ENCODE measurements at places on chromosomes 12 and 14.

DNA sequence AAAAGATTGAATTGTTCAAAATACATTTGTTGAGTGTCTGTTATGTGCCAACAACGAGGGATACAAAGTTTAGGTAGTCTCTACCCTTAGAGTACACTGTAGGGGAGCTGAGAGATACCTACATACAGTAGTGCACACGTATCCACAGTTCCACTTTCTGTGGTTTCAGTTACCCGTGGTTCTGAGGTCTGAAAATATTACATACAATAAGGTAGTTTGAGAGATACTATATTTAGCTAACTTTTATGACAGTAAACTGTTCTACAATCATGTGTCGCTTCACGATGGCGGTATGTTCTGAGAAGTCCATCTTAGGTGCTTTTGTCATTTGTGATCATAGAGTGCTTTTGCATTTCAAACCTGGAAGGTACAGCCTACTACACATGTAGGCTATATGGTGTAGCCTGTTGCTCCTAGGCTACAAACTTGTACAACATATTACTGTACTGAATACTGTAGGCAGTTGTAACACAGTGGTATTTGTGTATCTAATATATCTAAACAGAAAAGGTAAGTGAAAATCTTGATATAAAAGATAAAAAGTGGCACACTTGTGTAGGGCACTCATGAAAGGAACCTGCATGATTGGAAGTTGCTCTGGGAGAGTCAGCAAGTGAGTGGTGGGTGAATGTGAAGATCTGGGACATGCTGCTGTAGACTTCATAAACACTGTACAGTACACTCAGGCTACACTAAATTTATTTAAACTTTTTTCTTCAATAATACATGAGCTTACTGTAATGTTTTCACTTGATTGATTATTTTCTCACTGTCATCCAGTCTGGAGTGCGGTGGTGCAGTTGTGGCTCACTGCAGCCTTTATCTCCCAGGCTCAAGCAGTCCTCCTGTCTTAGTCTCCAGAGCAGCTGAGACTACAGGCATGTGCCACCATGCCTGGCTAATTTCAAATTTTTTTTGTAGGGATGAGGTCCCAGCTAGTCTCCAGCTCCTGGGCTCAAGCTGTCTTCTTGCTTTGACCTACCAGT, 4.0 kb downstream of the CPSF6 start:
- no peak for DNase-seq

GRCh38 chr12:49689237-49689636, 18.0 kb downstream of the FMNL3 start:
- DNase-seq: no peak

DNA sequence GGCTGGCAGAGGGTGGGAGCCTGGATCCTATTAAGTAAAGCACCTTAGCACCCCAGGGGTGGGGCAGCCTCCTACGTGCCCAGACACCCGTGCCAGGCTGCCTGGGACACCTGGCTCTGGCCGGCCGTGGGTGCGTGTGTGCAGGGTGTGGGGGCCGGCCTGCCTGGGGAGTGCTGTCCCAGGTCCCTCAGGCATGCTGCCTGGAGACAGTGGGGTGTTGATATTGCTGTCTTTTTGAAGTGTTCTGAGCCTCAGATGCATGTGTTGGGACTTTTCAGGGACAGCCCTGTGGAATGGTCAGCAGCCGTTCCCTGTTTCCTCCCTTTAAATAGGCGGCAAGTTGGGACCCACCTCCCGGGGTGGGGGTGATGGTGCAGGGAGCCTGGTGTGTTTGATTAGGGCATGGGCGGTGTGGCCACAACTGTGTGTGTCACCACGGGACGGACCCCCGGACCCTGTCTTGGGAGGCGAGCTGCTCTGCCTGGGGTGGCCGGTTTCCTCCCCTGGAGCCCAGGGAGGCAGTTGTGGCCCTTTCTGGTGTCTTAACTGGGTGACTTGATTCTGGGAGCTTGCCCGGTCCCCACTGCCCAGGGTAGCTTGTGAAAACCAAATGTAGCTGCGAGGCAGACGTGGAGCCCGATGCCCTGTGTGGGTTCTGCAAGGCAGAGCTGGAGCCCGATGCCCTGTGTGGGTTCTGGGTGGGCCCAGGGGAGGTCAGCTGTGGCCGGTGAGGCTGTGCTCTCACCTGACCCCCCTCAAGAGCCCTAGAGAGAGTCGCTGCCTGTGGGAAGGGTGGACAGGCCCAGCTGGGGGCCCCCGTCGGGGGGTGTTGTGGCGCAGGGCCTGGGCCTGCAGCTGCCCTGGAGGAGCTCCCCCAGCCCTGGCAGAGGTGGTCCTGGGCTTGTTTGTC, 8.2 kb downstream of the ULK1 start:
- no peak for DNase-seq

- peak; percentile 73 for DNase-seq
These were observed 751 bp downstream of the GDF11 start for GRCh38 chr12:55743406-55744339.

DNA sequence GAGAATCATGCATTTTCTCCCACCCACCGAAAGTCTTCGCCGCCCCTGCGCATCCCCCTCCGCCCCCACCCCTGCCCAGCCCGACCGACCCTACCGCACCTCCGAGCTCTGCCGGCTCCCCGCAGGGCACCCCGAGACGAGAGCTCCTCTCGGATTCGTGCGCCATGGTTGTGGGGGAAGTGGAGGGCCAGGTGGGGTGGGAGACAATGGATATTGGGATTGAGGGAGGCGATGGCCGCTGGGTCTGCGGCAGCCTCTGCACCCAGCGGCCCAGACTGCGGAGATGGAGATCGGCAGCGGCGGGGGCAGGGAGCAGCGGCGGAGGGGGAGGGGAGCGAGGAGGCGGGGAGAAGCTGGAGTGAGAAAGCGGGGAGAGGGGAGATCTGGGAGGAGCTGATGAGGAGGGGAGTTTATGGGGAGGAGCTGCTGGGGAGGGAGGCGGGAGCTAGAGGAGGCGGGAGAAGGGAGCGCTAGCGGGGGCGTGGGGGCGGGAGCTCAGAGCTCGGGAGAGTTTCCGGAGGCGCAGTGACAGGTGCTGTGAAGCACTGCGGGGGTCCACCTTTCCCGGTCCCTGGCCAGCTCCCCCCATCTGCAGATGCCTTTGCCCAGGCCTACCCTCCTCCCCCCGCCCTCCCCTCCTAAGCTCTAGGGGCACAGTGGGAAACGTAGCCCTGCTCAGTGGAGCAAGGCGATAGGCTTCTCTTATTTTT, at the start of gene SALL2:
Gene SALL2, minus strand, starts transcription at position 385 of the 710 bp plus-strand sequence. Its CDS starts 219 bp downstream, at position 166.
- peak; percentile 86 for DNase-seq

DNA sequence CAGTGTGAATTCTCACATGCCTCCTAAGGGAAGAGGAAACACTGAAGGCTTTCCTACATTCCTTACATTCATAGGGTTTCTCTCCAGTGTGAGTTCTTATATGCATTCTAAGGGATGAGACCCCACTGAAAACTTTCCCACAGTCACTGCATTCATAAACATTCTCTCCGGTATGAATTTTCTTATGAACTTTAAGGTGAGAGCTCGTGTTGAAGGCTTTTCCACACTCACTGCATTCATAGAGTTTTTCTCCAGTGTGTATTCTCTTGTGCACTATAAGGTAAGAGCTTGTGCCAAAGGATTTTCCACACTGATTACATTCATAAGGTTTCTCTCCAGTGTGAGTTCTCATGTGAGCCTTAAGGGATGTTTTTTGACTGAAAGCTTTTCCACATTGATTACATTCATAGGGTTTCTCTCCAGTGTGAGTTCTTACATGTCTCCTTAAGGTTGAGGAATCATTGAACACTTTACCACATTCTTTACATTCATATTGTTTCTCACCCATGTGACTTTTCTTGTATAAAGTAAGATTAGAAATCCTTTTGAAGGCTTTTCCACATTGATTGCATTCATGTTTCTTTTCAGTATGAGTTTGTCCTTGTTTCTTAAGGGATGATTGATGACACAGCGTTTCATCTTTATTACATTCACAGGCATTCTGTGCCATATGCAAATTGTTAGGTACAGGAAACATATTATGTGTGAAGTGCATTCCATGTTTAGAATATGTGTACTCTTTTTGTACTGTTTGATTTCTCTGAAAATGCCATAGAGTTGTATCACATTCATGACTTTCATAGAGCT, 9.5 kb downstream of the ZNF891 start:
- no peak for DNase-seq

DNA sequence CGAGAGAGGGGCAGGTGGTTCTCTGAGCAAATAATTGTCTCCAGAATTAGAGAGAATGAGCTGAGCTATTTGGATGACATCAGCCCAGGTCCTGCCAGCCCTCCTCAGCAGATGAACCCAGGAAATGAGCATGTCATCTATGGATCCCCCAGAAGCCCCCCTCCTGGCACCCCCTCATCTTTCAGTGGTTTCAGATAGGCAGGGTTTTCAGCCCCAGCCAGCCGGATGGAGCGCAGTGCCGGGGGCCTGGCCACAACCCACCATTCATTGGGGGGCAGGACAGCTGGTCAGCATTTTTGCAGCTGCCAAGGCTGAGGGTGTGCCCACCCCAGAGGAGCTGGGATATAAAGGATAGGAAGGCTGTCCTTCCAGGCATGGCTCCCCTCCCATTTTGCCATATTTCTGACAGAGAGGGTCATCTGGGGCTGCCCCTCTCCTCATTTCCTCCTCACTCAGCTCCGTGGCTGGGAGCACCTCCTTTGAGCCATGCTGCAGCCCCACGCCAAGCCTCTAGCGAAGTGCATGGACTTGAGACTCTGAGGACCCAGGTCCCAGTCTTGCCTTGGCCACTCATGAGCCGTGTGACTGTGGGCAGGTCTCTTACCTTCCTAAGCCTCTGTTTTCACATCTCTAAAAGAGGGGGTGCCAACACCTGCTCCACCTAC, 6.0 kb upstream of the KRT71 start:
- no peak for DNase-seq

GRCh38 chr14:65485516-65485915, 73.0 kb downstream of the FUT8 start:
- no peak for DNase-seq

- DNase-seq: no peak
These were observed 15.8 kb downstream of the VDR start for GRCh38 chr12:47889040-47889439.

DNA sequence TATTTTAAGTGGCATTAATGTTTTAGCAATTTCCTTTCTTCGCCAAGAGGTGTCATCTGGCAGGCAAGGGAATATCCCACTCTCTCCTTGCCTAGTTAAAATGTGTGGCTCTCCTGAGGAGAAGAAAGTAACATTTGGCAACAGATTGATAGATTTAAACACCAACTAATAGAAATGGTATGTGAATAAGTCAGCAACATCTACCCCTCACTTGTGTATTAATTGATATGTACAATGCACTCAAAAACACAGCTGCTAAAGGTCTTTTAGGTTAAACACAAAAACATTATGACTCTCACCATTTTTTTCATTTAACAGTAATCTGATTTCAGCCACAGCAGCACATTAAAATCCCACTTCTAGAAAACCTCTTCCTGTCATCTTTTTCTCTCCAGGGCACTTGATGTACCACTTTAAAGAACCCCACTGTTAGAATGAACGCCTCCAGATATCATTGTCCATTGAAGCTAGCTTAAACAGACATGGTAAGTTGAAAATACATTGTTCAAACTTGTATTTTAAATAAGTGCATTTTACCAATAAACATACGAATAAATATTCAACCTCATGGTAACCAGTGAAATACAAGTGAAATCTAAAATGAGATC, 151.7 kb downstream of the RPAP3 start:
- DNase-seq: no peak

DNA sequence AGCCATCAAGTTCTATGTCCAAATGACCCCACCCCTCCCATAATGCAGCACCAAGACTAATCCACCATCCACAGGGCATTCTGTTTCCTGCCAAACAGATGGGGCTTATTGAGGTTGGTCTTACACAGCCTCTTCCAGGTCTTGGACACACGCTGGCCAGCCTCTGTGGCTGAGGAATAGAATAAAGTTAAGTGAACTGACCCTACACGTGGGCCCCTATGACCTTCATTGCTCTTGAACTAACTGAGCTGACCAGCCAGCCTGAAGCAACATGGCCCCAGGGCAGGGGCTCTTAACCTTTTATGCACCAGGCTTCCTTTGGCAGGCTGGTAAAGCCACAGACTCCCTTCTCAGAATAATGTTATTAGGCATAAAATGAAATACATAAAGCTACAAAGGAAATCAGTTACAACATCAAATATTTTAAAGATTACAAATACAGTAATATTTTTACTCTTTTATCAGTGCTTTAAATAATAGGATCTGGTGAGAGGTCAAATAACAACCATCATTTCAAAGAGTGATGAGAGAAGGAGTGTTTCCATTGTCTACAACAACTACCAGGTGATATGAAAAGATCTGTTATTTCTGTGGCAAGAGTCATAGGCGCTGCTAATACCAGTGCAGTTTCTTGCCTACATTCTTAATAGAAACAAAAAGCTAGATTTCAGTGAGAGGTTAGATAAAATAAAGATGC, 192.9 kb upstream of the NUDT4 start:
- DNase-seq: no peak

GRCh38 chr14:99318091-99318958, 46.3 kb upstream of the BCL11B start:
- DNase-seq: no peak

DNA sequence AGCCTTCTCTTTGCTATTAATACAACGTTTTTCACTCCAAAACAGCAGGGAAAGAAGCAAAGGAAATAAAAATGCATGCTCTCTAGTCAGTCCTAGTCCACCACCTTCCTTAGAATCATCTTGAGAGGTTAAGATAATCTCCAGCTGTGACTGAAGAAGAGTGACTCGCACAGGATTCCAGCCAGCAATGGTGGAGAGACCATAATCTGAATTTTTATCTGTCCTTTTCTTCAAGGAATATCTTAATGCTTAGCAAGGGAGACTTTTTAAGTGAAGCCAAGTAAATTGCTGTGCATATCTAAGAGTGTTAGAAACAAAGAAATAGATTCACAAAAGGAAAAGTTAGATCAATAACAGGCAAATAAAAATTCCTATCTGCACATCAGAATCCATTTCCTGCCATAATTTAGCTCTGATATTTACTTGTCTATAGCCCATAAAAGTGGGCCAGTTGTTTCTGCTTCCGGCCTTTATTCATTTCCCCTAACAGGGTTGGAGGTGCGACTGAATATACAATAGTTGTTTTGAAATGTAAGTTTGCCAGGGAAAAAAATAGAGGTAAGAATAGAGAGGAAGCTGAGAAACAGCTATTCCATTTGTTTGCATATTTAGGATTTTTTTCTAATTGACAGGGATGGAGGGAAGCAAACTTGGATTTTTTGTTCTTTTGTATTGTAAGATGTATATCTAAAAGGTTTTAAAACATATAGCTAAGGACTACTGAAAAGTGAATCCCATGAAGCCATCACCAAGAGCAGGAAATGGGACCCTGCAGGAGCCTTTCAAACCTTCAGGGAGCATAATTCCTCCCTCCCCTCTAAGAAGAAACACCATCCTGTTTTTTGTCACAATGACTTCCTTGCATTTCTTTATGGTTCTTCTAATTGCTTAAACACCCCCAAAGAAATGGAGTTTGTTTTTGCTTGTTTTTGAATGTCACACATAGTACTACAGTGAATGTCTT, 154.0 kb downstream of the ITPR2 start:
- DNase-seq: no peak

- peak; percentile 75 for DNase-seq
These were observed 4.9 kb downstream of the VAMP1 start for GRCh38 chr12:6465467-6466183.

DNA sequence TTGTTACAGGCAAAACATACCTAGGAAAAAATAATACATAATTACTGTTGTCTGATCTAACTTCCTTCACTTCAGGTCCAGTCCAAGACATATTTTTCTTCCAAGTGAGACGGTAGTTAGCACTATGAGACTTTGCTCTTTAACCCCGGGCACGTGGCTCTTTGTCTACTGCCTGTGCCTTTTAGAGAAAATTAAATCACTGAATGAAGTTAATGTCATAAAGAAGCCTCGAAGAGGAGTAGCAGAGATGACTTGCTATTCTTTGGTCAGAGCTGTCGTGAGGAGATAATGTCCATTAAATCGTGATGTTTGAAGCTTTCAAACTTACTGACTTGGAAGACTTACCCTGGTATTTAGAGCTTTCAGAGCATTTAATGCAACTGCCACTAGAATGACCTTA, 8.7 kb downstream of the TESPA1 start:
- DNase-seq: no peak

All from SK-N-DZ (cell line).